ENCODE measurements at places on chromosomes 4 and X.

- DNase-seq: no peak
Measured at GRCh38 chr4:151417164-151417571, 8.2 kb downstream of the FHIP1A start.

GRCh38 chr4:152665691-152666395 is 14.0 kb downstream of the TMEM154 start:
- no peak for DNase-seq

GRCh38 chr4:175971388-175972179 is 94.1 kb upstream of the WDR17 start:
- DNase-seq: no peak

- DNase-seq: no peak
Measured at GRCh38 chr4:116949856-116950255, 135.5 kb downstream of the TRAM1L1 start.

GRCh38 chr4:97103252-97103651 is 1040.0 kb downstream of the STPG2 start:
- DNase-seq: no peak

DNA sequence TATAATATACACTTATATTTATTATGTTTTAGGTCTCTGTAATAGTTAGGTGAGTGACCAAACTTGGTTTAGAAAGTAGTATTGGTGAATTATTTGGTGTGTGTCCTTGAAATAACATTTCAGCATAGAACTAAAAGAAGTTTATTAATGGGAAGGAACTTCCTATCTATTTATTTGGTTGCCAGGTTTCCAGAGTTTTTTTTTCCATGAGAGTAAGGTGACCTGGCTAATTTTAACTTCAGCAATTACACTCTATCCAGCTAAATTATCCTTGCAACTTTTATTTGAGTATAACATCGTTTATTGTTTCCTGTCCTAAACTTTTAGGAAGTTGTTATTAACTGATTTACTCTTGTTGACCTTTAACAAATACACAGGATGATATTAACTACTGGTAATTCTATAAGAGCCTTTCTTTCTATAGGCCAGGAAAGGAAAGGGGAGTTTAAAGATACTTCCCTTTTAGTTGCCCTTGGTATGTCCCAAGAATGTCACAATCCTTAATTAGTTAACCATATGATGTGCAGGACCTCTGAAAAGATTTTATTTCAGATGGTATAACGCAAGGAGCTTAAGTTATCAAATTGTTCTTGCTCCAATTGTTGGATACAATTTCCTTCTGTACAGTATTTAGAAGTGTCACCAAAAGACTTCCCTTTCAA is 18.9 kb downstream of the PRDM8 start:
- DNase-seq: no peak

- no peak for DNase-seq
Measured at GRCh38 chr4:109798866-109799265, 2.9 kb downstream of the CFI start.

GRCh38 chr4:139922406-139923024 is 231.5 kb downstream of the MAML3 start:
- DNase-seq: no peak

DNA sequence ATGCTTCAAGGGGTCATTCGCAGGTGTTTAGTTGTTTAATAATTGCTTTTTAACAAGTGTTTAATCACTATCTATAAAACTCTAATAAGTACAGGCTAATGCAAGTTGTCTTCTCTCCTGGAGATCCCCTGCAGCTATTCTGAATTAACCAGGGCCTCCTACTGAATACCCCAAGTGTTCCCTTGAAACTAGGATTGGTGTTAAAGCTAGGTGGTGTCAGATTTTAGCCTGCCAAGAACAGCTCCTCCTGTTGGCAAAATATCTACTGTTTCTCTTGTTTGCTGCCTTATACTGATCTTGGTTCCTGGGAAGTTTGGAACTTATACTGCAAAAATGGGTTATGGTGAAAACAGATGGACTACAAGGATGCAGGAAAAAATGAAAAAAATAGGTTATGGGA is 26.1 kb upstream of the TMEM154 start:
- no peak for DNase-seq

- DNase-seq: no peak
Measured at GRCh38 chrX:111857534-111858060, 18.4 kb upstream of the TRPC5OS start.

- no peak for DNase-seq
Measured at GRCh38 chr4:173538148-173538908, 8.3 kb upstream of the HAND2 start.

GRCh38 chrX:79270401-79270800 is 96.7 kb downstream of the ITM2A start:
- DNase-seq: peak; percentile 72

DNA sequence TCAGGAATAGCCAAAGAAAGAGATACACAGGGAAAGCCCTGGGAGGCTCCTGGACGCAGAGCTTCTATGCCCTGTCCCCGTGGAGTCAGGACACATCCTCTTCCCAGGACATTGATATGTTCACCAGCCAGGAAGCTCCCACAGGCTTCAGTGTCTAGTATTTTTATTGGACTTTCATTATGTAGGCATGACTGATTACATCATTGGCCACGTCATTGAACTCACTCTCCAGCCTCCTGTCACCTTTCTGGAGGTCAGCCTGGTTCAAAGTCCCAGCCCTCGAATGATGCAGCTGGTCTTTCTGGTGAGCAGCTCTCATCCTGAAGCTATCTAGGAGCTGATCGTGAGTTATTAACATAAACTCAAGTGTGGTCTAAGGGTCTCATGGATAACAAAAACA is 104.1 kb downstream of the CPEB2 start:
- no peak for DNase-seq

GRCh38 chr4:675036-675882 is 917 bp downstream of the MYL5 start:
- DNase-seq: no peak

- no peak for DNase-seq
Measured at GRCh38 chrX:139209342-139209741, 321.2 kb upstream of the F9 start.

GRCh38 chr4:158302076-158302866 is 92.0 kb downstream of the TMEM144 start:
- DNase-seq: no peak

DNA sequence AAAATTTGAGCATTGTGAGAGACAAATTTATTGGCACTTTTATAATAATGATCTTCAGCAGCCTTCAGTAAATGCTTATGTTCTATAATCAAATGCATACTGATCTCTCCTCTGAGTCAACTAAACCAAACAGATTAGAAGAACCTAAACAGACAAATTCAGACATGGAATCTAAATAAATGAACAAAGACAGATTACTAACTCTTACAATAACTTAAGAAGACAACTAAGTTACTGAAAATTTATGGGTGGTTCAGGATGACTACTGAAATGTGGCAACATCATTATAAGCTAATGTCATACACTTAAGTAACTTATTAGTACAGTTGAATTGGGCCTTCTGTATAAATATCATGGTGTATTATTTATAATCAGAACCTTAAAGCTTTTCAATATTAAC is 127.3 kb downstream of the NEK1 start:
- no peak for DNase-seq

DNA sequence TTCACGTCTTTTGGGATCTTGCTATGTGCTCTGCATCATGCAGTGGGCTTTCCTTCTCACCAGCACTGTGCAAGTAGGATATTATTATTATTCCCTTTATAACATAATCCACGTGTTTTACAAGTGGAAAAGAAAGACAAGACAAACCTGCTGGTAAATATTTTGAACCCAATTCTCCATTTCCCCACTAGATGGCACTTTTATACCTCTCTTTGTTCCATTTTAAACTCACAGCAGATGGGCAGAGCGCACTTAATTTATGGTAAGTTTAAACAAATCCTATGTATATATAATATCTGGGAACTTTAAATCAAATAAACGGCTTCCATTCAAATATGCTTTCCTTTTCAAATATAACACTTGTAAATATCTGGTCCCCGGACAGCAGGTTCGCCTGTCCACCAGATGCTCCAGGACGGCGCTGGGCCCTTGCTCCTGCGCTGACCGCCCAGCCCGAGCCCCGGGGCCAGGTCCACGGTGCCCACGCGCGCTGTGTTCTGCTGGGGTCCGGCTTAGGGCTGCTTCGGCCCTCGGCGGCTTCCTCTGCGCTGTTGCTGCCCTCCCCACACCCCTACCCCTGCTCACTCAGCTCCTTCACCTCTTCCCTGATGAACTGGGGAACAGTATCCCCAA is 31.1 kb downstream of the F11 start:
- DNase-seq: no peak

- peak; percentile 59 for DNase-seq
Measured at GRCh38 chrX:41265615-41266014, 68.3 kb upstream of the DDX3X start.

- no peak for DNase-seq
Measured at GRCh38 chr4:7388627-7389026, 46.1 kb downstream of the PSAPL1 start.

All from activated CD4-positive, alpha-beta T cell treated with anti-CD3 and anti-CD28 coated beads, Interleukin-2, amount 50 U/mL, for 48 hours (primary cell).